Activated CD4-positive, alpha-beta T cell treated with anti-CD3 and anti-CD28 coated beads, Interleukin-2, amount 10 ng/mL, durations not matched to agents 7 days and 5 days (primary cell): ENCODE measurements at places on chromosomes 7 and 10. TPM values are rescaled to one million over a fixed set of nuclear protein-coding genes. Genes with fewer than 3 reads are reported as not detected.

SFTPA1 gene
- not detected for total RNA-seq

RAMP3 gene
- not detected for total RNA-seq

ATP6V0A4 gene
- not detected for total RNA-seq

KLF14 gene
- not detected for total RNA-seq

GIMAP8 gene
- total RNA-seq = 35.9 TPM

GRCh38 chr7:80488406-80488805, 23.5 kb downstream of the GNAT3 start:
- peaks cover 1% of the 10 kb centered on the region for H3K27me3 ChIP-seq
- DNase-seq = no peak
- H3K4me3 ChIP-seq = no peak overlapping the region
- no peaks in the 10 kb centered on the region for H3K4me1 ChIP-seq
- H3K27ac ChIP-seq = no peak overlapping the region

DNA sequence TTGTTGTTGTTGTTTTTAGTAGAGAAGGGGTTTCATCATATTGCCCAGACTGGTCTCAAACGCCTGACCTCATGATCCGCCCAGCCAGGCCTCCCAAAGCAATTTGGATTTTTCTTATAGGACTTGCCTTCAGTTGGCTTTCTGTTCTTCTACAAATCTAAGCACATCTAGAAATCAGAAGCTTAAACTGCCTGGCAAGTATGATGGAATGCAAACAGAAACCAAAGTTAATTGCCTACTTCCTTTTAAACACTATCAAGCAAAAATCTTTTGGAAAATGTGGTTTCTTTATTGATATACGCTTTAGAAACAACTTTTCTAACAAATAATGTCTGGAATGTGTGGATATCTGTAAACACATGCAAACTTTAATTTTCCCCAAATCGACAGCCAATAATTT, 64.9 kb downstream of the USP6NL start:
- H3K36me3 ChIP-seq = no peaks in the 10 kb centered on the region
- peaks cover 1% of the 10 kb centered on the region for H3K27me3 ChIP-seq
- DNase-seq = no peak
- H3K27ac ChIP-seq = no peak overlapping the region
- no peak overlapping the region for H3K4me3 ChIP-seq

DNA sequence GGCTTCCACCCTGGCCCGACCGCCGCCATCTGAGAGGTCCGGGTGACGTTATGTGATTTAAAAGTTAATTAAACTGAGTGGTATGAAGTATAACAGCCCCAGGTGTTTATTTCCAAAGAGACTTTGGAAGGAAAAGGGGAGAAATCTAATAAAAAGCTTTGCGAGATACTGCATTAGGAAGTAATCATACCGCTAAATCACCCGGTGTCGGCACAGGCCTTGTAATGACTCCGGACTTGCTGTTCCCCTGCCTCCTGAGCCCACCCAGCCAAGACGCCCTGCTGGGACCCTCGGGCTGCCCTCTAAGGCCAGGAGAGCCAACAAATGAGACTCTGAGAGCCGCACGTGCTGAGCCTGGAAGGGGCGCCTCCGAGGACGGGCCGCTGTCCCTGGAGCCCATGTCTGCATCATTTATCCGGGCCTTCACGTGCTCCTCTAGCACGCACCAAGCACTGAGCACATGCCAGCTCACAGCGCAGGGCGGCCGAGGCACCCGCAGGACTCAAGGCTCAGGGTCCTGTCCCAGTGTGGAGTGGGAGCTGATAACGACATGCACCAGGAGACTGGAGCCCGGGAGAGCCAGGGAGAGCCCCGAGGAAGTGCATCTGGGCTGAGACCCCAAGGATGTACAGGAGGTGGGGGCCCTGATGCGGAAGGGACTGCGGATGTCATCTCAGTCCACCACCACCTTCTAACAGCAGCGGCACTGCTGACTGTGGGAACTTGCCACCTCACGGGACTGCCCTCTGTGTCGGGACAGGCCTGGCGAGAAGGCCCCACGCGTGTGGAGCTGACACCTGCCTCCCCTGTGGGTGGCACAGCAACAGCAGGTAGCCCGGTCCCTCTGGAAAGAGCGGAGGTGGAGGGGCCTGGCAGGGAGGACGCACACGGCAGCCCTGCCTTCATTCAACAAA, 182.7 kb downstream of the ELFN1 start:
- H3K27me3 ChIP-seq = no peaks in the 10 kb centered on the region
- H3K4me1 ChIP-seq = peaks cover 22% of the 10 kb centered on the region
- no peak for DNase-seq

GRCh38 chr7:82229164-82229563, 214.4 kb downstream of the CACNA2D1 start:
- no peak overlapping the region for H3K27ac ChIP-seq
- DNase-seq = no peak
- no peaks in the 10 kb centered on the region for H3K27me3 ChIP-seq
- no peak overlapping the region for H3K4me3 ChIP-seq
